Inflammatory macrophage treated with lipopolysaccharide for 4 hours (primary cell): ENCODE measurements at places on chromosomes 16 and 17.

GRCh38 chr17:55661256-55661758, 61.4 kb downstream of the TMEM100 start:
- DNase-seq: no peak

DNA sequence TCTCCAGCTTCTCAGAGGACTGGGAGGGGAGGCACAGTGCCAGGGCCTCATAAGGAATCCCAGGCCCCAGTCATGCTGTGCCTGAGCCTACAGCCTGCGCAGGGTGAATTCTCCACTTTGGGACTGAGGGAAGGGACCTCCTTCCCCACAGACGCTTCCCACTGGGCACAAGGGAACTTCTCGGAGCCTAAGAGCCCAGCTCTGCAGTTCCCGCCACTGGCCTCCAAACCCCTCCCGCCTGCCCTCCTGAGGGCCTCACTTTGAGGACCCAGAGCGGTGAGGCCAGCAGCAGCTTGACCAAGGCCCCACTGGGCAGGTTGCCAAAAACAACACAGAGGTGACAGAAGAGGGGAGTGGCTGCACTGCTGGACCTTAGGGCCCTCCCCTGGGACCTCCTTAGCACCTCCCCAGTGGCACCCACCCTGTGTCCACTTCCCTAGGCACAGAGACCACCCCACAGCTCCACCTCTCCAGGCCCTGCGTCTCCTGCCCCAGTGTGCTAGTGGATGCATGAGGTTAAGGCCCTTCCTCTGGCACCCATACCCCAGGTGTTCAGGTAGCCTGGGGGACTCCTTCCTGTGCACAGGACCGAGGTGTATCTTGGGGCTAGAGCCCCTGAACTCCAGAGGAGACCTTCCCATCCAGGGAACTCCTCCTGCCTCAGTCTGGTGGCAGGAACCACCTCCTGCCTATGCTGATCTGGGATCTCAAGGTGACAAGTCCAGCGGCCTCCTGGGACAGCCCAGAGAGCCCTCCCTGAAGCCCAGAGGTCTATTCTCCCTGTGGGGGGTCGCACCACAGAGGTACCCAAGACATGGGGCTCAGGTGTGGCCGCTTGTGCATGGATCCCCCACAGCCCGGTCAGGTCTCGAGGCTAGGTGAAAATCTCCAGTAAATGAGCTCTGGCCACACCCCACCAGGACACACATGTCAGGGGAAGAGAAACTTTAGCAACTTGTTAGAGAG, 3.4 kb downstream of the CASKIN2 start:
- no peak for DNase-seq

GRCh38 chr17:79406316-79406715, 204.5 kb downstream of the RBFOX3 start:
- DNase-seq: no peak

DNA sequence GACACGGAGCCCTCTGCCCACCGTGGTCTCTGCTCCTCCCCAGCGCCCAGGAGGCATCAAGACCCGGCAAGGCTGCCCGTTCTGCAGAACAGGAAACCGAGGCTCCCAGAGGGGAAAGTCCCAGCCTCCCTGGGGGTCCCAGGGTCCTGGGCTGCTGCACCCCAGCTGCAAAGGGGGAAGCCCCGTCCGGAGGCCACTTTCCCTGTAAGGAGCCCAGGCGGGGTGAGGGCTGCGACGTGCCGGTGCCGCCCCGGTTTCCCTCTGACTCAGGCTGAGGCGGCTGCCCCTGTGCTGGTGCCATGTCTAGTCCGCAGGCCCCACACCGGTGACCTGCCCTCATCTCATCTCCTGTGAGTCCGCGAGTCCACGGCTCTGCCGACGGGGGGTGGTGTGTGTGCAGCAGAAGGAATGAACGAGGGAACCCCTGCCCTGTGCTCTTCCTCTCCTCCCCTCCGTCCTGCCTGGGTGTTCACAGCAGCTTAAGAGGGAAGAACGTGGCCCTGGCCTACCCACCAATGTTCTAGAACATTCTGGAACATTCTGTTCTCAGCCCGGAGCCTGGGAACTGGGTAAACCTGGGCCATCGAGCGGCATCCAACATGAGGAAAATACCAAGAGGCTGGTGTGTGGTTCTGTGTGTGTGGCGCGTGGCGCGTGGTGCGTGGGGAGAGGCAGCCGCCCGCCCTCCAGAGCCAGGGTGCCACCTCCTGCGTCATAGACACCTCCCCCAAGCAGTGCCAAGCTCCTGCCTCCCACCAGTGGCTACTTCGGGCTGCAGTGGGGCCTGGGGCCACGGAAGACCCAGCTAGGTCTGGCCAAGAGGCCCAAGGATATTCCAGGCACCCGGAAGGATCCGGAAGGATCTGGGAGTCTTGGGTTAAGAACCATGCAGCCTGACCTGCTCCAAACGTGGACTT, 7.0 kb upstream of the CBFA2T3 start:
- DNase-seq: no peak
